ENCODE measurements at places on chromosomes 7 and 10. TPM values are rescaled to one million over a fixed set of nuclear protein-coding genes. Genes with fewer than 3 reads are reported as not detected.

DNA sequence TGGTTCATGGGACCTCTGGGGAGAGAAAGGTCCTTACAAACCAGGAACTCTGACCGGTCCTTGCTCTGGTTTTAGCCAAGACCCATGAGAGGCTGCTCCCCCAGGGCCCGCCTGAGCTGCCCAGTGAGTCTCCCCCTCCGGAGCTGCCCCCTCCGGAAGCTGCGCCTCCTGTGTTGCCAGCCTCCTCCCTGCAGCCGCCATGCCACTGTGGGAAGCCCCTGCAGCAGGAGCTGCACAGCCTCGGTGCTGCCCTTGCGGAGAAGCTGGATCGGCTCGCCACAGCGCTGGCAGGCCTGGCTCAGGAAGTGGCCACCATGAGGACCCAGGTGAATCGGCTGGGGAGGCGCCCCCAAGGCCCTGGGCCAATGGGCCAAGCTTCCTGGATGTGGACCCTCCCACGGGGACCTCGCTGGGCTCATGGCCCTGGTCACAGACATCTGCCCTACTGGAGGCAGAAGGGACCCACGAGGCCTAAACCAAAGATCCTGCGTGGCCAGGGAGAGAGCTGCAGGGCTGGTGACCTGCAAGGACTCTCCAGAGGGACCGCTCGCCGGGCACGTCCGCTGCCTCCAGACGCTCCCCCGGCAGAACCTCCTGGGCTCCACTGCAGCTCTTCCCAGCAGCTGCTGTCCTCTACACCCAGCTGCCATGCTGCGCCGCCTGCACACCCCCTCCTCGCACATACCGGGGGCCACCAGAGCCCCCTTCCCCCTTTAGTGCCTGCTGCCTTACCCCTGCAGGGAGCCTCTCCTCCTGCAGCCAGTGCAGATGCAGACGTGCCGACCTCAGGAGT lies 40.1 kb downstream of the ZNF467 start:
- no peak for DNase-seq

DNA sequence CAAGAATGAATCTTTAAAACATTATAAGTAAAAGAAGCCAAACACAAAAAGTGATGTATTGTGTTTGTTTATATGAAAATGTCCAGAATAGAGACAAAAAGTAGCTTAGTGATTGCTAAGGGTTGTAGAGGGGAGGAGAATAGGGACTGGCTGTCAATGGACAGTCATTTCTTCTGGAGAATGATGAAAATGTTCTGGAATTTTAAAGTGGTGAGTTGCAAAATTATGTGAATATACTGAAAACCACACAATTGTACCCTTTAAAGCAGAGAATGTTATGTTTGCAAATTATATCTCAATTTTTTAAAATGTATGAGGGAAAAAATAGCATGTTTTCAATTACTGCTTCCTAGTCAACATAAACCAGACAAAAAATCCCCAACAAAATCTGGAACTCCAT lies 174.2 kb downstream of the KMT2E start:
- no peak for DNase-seq

Gene DRGX
- not detected for total RNA-seq

Gene CFAP69
- 3.4 TPM for total RNA-seq

Gene FAM25A
- total RNA-seq = not detected

Gene BMPER
- total RNA-seq = 3.6 TPM

- peak; percentile 56 for DNase-seq
Measured at GRCh38 chr10:21314906-21315644, 210.4 kb downstream of the SKIDA1 start.

Gene IDI2
- total RNA-seq = not detected

Gene LIPA
- total RNA-seq = 45.7 TPM

DNA sequence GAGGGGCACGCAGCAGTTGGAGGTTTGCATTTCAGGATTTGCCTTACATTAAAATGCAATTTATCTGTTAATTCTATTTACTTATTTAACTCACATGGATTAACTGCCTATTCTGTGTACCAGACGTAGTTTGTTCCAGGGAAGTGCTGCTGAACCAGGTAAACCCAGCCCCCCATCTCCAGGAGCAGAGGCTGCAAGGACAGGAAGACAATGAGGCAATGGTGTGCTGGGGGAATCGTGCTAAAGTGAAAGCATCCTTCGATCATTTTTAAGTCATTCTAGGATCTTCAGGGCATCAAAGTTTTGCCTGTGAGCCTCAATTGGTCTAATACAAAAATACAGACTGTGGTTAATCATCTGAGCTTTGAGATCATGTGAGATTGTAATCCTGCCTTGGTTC lies 166.4 kb downstream of the DNAJB6 start:
- no peak for DNase-seq

DNA sequence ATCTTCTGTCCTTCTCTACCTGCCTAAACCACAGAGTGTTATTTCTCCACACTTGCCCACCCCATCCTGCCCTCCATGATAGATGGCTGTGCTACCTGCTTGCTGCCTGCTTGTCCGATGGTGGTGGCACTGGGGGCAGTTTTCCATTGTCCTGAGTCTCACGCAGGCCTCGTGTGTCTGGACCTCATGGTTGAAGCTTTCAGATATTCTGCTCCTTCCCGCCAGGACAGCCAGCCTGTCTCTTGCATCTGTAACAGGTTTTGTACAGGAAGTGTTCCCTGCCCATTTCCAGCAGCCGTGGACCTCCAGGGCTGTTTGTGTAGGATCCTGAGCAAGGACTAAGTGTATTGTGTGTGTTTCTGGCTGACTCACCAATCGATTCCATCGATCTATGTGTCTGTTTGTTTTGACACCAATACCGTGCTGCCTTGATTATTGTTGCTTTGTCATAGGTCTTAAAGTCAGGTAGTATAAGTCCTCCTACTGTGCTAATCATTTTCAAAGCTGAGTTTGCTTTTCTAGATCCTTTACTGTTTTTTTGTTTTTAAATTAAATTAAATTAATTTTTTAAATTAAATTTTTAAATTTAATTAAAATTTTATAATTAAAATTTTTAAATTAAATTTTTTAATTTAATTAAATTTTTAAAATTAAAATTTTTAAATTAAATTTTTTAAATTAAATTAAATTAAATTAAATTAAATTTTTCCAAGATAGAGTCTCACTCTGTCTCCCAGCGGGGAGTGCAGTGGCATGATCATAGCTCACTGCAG lies 8.5 kb downstream of the IL15RA start:
- DNase-seq = no peak

GRCh38 chr10:11057994-11058393 lies 40.3 kb downstream of the CELF2 start:
- DNase-seq = no peak

DNA sequence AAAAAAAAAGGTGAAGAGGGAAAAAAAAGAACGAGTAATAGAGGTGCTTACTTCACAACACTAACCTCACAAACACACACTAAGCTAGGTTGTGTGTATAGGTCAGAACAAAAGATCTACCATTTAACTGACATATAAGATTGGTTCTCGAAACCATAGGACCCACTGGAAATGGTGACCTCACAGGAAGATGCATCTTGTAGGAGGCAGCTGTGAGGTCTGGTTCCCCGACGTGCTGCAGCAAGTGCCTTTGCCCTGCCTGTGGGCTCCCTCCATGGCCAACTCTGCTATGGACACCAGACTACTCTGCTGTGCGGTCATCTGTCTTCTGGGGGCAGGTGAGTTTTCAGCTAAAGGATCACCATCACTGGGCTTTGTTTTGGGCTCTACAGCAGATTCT lies 133.8 kb upstream of the PRSS1 start:
- DNase-seq = no peak

Gene SLC26A5
- total RNA-seq = not detected

- DNase-seq = peak; percentile 81
Measured at GRCh38 chr10:43105102-43105955, 28.5 kb downstream of the RET start.

DNA sequence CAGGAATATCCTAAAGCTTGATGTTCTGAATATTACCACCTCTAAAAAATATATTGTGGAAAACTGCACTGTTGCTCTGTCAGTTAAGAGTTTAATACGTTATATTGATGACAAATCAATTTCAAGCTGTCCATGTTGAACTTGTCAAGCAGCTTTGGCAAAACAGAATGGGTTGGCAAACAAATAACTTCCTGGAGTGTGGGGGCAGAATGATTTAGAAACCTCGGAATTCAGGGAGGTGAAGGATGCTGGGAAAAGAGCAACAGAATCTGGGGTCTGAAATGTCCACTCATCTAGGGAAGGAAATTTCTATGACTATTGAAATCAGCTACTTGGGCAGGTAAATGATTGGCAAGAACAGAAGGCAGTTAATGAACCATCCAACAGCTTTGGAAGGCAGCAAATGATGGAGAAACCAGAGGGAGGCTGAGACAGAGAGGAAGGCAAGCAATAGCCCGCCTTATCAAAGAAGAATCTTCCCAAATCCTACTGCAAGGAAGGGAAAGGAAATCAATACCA lies 95.1 kb upstream of the PALS2 start:
- no peak for DNase-seq

- DNase-seq = no peak
Measured at GRCh38 chr10:34281661-34282582, 533.2 kb downstream of the PARD3 start.

DNA sequence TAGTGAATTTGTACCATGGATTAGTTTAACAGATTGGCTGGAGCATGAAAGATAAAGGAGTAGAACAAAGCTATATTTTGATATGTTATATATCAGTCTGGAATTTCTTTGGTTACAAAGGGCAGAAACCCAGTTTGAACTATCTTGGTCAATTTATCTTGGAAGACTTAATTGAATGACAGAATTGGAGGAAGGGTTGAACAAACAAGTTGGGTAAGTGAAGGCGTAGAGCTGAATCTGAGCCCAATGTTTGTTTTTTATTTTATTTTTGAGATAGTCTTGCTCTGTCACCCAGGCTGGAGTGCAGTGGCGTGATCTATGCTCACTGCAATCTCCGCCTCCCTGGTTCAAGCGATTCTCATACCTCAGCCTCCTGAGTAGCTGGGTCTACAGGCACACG lies 21.8 kb upstream of the JCAD start:
- DNase-seq = no peak

DNA sequence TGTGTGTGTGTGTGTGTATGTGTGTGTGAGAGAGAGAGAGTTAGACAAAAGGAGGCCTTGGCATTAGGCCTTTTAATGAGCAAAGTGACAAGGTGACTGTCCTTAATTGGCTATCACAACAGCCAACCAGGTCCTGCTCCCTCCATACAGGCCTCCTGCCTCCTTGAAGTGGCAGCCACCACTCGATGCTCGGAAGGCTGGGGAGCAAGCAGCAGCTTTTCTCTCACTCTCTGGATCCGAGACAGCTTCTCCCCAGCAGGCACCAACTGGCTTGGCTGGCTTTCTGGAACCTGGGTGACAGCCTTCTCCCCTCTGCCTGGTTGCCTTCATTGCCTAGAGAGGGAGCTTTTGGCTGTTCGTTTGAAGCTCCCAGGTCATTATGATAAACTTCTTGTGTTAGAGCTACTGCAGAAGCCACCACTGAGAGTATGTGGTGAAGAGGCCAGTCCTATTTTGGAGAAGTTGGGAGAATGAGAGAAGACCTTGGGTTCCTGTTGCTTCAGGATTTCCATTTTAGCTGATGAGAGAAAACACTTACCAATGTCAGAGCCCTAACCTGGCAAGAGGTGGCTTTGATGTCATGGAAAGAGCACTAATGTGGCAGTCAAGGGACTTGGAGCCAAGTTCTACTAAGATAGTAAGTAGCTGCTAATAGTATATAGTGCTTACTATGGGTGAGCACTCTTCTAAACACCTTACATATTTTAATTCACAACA lies 37.6 kb downstream of the RPS24 start:
- no peak for DNase-seq

Gene ITIH2
- total RNA-seq = not detected
